Stimulated activated CD4-positive, alpha-beta T cell treated with anti-CD3 and anti-CD28 coated beads, Interleukin-1b, Interleukin-23, amount 100 ng/mL, for 4 hours (primary cell): ENCODE measurements at places on chromosomes 12 and 14.
A peak's percentile ranks its signal among the peaks of the same experiment; 100 is the strongest.

GRCh38 chr12:96223411-96224218 is 29.4 kb downstream of the ELK3 start:
- no peak for DNase-seq

- DNase-seq, result peak; percentile 36
Observed at GRCh38 chr12:27779920-27780611, at the start of the genes KLHL42 and MANSC4. TSS of gene KLHL42 (plus strand) at chr12:27780233. CDS start at chr12:27780331, 98 bp downstream. TSS of gene MANSC4 (minus strand) at chr12:27780236. CDS start at chr12:27771276, 8,960 bp downstream.

DNA sequence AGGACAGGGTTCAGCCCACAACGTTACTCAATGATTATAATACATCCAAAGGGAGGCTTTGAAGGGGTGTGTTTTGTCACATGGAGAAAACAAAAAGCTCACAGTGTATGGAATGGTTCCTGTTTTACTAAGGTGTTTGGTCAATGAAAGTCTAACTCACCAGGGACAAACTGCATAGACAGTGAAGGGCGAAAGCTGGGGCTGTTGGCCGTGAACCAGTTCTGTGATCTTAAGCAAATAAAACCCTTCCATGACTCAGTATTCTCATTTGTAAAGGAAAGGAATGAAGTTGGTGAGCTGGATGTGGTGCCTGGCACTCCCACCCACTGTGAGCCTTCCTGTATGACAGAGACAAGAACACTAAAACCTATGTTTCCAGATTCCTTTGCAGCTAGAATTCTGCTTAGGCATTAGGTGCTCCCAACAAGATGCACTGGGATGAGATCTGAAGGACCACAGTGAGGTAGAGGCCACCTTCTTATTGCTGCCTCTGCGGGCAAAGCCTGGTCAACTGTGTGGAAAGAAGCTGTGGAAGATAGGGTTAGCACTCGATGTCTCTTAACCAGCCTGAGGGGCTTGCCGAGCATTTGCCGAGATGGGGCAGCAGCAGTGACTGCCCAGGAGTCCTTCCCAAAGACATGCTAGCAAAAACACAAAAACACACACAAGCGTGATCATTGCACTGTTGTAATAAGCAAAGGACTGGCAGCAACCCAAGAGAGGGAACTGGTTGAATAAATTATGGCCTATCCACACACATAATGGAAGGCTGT is 48.5 kb downstream of the VCPKMT start:
- no peak for DNase-seq

DNA sequence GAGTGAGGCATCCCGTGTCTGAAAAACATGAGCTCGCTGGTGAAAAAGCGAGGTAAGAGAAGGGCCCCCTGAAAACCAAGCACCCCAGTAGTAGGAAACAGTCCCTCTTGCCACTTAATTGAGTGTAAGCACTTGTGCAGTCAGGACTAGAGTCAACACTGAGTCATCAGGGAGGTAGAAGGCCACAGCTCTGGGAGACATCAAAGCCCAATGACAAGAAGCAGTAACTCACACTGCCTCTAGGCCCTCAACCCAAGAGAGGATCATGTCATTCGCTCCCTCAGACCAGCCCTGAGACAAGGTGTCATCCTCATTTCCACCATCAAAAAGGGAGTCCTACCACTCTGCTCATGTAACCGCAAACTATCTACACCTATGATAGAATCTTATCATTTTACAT is 17.8 kb downstream of the POMT2 start:
- DNase-seq, result no peak

DNA sequence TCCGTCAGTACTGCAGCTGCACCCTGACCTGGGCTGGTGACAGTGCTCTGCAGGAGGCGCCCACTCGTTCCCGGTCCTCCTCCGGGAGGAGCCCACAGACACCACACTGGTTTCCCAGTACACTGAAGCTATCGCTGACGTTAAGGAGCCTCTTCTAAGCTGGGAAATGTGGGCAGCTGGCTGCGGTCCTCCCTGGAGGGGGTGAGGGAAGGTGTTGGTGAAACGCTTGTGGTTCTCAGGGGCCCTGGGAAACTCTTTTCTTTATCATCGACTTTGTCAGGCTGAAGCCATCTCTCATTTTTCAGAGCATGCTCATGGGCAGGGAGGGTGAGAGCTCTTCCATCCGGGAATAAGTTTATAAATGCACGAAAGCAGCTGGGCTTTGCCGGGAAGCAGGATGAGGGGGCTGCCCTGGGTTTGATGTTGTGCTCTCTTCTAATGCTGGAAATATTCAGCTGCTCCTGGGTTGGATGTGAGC is 176.0 kb downstream of the CHST11 start:
- no peak for DNase-seq

DNA sequence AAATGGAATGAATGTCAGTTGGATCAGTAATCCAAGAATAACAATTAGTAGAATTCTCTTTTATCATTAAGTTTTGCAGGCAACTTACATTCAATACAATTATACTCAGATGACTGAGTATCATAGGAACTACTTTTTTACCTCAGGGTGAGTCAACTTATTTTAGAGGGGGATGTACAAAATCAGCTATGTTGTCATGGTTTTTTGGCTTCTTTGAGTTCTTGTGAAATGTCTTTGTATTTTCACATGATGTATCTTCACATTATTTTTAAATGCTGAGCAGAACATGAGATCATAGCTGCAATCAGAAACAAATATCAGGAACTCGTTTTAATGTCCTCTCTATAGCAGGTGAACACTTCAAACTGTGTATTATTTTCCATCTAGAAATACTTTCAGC is 65.3 kb upstream of the PTPRR start:
- no peak for DNase-seq

GRCh38 chr12:70398002-70398401 is 31.9 kb downstream of the KCNMB4 start:
- no peak for DNase-seq

DNA sequence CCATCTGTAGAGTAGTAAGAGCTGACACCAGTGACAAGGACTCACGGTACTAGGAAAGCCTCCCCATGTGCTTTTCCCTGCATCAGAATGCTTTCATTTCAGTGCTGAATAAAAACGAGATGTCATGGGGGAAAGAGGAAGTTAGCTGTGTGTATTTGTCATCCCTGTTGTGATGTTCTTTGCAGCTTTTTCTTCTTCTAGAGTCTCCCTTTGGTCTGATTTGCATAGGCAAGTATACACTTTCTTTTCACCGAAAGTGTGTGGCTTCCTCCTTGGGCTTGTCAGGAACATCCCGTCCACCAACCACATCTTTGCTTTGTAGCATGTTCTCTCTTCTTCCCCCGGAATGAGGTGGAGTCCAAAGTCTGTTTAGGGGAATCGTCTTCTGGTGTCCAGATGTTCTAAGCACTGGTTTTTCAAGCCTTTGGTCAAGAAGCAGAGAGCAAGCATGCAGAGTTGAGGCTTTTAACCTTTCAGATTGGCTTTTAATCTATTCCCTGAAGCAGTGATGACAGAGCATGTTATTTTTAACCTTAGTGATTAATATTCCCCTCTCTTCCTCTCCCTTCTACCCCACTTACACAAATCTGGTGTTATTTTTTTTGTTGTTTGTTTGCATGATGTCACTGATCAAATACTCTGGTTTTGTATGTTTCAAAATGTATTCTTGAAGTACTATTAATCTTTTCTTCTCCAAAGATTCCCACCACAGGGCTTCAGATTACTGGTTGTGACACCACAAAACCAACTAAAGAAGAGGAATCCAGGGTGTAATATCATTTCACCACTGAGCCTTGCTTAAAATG is 163.4 kb downstream of the SAMD4A start:
- no peak for DNase-seq

DNA sequence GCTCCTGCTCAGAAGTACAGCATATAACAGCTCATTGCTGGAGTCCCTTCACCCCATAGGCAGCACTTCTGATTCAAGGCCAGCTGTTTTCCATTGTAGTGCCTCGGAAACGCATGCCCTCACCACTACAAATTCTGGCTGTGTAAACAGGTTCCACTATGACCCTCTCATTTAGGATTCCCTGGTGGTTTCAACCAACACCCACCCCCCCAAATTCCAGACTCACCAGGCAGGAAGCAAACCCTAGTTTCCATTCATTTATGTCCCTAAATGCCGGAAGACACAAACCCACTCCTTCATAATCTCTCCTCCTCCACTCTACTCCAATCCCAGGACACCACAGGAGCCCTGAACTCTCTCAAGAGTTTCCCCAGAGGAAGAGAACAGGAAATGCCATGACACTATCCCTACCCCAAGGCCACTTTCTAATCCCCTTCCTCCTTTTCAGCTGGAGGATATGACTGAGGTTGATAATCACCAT is 75.9 kb upstream of the TMPO start:
- no peak for DNase-seq

DNA sequence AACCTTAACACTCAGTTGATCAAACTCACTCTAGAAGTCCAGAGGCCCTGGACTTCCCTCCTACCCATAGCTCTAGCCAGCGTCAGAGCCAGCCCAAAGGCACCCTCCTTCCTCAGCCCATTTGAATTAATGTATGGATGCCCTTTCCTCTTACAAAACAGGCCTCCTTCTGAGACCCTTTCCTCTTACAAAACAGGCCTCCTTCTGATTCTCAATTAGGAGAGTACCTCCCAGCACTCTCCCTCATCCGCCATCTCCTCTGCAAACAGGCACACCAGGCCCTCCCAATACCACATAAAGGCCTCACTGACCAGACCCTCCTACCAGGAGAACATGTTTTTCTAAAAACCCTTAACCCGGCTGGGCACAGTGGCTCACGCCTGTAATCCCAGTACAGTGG is 65.7 kb downstream of the MOK start:
- DNase-seq, result no peak

DNA sequence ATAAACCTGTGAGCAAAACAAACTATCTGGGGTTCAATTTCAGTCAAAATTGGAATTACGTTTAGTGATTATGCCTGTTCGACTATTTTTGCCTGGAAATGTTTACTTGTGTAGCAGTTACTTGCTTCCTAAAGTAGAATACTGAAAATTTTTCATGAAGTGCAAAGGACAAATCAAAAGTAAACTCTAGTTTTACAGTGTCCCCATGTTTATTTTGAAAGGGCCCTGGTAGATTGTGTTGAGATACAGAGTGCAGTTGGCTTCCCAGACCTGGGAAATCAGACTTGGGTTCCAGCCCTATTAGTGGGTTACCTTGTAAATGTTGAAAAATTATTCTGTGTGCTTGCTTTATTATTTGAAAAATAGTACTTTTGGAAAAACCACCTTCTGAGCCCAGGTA is 17.3 kb downstream of the KLRB1 start:
- no peak for DNase-seq

DNA sequence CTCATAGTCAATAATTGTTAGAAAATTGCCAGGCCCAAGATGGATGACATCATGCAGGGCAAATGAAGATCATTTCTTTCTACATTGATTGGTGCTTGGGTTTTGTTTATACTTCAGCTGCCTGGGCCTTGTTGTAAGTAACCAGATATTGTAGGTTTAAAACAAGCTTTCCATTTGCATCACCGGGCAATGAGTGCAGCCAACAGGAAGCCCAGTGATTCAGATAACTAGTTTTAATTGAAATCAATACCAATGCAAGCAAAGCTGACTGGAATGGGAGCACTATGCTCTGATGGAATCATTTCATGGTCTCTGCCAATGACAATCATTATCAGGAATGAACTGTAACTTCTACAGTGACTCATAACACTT is 279.3 kb downstream of the DUSP6 start:
- no peak for DNase-seq

GRCh38 chr12:110286623-110287022 is 5.6 kb downstream of the ATP2A2 start:
- no peak for DNase-seq

GRCh38 chr14:60349663-60350365 is 100.8 kb downstream of the PPM1A start:
- no peak for DNase-seq

GRCh38 chr14:31159682-31160296 is 47.8 kb downstream of the HECTD1 start:
- no peak for DNase-seq

DNA sequence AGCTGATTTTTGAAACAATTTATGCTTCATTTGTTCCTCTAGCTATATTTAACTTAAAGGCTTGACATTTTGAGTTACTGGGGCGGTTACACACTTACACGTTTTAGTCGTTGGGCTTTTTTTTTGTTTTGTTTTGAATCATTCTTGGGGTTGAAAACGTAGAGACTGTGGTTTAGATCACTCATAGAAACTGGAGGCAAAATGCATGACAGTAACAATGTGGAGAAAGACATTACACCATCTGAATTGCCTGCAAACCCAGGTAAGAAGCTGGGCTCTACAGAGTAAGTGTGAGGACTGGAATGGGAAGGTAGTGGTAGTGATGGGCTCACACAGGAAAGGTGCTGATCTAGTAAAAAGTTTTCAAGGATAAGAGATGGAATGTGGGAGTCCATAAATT is at the start of gene CLEC2D:
Gene CLEC2D (plus strand): TSS at position 180 of the 400 bp plus-strand sequence. CDS start 22 bp downstream, at position 202.
- no peak for DNase-seq

DNA sequence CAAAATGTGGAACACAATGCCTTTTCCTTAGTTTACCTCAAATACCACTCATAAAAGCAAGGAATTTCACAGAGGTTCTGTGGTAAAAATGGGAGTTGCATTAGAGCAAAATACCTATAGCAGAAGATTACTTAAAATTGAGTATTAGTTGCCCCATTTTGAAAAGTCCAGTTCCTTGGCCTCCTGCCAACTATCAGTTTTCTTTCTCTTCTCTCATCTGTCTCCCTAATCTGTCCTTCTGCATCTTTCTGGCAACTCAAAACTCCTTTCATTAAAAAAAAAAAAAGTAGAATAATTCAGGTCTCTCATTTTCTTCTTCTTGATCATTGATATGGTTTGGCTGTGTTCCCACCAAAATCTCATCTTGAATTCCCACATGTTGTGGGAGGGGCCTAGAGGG is 127.3 kb downstream of the ATP23 start:
- DNase-seq, result no peak

GRCh38 chr14:74610866-74611649 is 979 bp downstream of the LTBP2 start:
- DNase-seq, result no peak

DNA sequence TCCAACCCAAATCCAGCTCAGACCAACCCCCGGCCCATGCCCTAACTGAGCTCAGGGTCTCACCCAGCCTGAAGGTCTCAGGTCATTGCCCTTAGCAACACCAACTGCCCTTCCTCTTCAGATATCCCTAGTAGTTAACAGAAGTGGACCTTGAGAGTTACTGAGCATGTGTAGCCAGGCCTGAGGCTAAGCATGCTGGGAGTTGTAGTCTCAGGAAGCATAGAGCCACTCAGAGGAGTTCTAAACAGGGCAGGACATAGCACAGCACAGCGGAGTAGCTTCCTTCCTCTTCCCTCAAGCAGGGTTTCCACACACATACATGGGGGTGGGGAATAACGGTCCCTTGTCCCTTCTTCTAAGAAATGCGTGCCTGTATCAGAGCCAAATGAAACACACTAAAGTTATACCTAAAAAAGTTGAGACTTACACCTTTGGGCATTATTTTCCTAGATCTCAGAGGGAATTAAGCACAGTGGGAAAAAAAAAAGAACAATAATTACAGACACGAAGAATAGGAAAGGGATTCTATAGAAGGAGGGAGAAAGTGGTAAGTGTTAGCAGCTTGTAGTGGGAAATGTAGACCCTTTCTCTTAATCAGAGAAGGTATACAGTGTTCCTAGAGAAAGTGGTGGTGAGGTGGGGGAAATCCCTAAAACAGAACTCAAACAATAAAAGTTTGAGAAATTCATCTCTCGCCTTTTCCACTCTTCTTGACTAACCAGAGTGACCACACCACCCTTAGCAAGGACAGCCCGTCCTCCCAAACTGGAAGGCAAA is 4.4 kb downstream of the KMT2D start:
- DNase-seq, result no peak
